ENCODE measurements at places on chromosomes 1 and 21.

GRCh38 chr1:58325866-58326265 lies 220.7 kb downstream of the OMA1 start:
- no peak for DNase-seq

- DNase-seq, result no peak
Observed at GRCh38 chr21:37166733-37167132, 93.7 kb downstream of the TTC3 start.

DNA sequence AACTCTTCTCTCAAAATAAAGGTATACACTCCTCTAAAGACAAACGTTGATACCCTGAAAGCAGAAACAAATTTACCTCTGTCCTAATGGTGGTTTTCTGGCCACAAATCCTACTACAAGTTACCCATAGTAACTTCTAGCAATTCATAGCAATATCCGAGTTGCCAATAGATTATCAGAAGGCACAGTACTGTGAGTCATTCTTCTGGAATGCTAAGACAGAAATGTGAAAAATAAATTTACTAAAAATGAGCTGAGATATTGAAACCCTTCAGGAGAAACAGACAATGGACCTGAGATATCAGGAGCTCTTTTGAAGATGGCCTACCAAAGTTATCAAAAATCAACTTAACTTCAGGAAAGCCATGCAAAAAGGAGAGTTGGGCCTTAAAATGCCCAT lies 715.0 kb upstream of the ADAMTS5 start:
- DNase-seq, result no peak

DNA sequence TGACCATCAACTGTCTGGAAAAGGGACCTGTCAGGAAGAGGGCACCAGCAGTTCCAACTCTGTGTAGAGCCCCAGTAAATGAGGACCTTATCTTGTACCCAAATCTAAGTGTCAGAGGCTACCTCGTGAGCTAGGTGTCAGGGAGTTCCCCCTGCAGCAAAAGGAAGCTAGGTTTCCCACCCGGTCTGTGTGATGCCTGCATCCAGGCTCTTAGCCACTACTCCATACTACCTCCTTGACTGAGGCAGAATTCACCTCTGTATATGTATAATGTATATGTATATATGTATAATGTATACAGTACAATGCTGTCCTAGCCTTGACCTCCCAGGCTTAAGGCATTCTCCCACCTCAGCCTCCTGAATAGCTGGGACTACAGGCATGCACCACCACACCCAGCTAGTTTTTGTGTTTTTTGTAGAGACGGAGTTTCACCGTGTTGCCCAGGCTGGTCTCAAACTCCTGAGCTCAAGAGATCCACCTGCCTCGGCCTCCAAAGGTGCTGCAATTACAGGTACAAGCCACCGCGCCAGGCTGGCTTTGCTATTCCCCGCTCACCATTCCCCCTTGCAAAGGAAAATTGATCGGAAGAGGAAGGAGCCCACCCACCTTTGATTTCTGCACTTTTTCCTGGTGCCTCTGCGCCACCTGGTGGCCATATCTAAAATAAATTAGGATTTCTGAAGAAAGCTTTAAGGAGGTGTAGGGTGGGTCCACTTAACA lies 15.7 kb upstream of the LUZP1 start:
- DNase-seq, result peak; percentile 12

- no peak for DNase-seq
Observed at GRCh38 chr21:9735421-9735961, 785.9 kb upstream of the TPTE start.

- DNase-seq, result no peak
Observed at GRCh38 chr1:81435175-81435574, 365.6 kb upstream of the ADGRL2 start.

DNA sequence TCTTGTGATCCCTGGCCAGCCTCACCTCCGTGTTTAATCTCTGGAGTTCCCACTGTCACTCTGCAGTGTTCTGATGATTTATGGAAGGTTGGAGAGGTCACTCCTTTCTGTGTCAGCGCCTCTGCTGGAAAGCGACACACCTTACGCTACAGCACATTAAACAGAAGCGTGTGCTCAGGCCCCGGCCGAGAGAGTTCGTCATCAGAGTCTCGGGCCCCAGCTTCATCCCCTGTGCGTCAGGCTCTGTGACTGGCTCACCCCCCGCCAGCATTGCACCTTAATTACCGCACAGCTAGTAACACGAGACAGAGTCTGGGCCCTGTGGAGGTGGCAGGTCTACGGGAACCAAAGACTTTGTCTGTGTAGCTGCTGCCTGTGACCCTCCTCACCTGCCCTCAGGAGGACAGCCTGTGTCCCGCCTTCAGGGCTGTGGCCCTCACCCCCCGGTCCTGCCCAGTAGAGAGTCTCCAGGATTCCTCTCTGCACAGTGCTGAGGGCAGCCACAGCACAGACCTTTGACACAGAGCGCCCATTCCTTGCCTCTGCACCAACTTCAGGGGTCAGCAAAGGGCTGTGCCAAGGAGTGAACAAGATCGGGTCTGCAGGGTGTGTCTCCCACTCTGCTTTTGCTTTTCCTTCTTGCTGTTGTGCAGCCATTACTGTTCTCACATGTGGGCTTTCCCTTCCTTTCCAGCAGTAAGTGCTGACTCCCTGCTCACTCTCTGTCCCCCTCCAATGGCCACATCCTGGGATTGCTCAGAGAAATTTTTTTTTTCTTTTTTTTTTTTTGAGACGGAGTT lies 157.6 kb downstream of the PGBD5 start:
- DNase-seq, result no peak

GRCh38 chr21:45989355-45990048 lies 7.9 kb downstream of the COL6A1 start:
- no peak for DNase-seq
